ENCODE measurements at places on chromosomes 3 and 15. TPM values are rescaled to one million over a fixed set of nuclear protein-coding genes. Genes with fewer than 3 reads are reported as not detected.

The SNX4 gene
- 21.7 TPM for total RNA-seq

The CAMK1 gene
- total RNA-seq = 27.4 TPM

The ERICH6 gene
- total RNA-seq = not detected

The TNK2 gene
- total RNA-seq = 7.2 TPM

The UBAP1L gene
- 0.89 TPM for total RNA-seq

The GSK3B gene
- total RNA-seq = 30.8 TPM

The ANKUB1 gene
- not detected for total RNA-seq

The TMCO5A gene
- total RNA-seq = not detected

The ASB14 gene
- total RNA-seq = not detected

The LIPC gene
- total RNA-seq = 0.16 TPM

The GOLGA8J gene
- not detected for total RNA-seq

The HGD gene
- 1.6 TPM for total RNA-seq

The CEP19 gene
- total RNA-seq = 0.81 TPM

The ZIC4 gene
- total RNA-seq = not detected

The MUSTN1 gene
- not detected for total RNA-seq

The ZNF774 gene
- 1.5 TPM for total RNA-seq

The TRPM1 gene
- total RNA-seq = not detected

The APPL1 gene
- total RNA-seq = 25.1 TPM

The CCDC33 gene
- not detected for total RNA-seq

The C15orf61 gene
- 6.6 TPM for total RNA-seq

The CPLX3 gene
- total RNA-seq = not detected

The MEIS2 gene
- total RNA-seq = 58.3 TPM

The AADACL2 gene
- not detected for total RNA-seq

The ECE2 gene
- not detected for total RNA-seq

The LNP1 gene
- 0.63 TPM for total RNA-seq

The HRG gene
- not detected for total RNA-seq

The AMOTL2 gene
- 198 TPM for total RNA-seq

The TERC gene
- total RNA-seq = 67.2 TPM

The INKA1 gene
- total RNA-seq = 0.76 TPM

The HRH1 gene
- 35.2 TPM for total RNA-seq

The CLDN1 gene
- total RNA-seq = 84.9 TPM

The GOLGA6A gene
- not detected for total RNA-seq

The SOX14 gene
- not detected for total RNA-seq

The BCHE gene
- 1.1 TPM for total RNA-seq

The CNTN6 gene
- total RNA-seq = 11.8 TPM

The MESD gene
- 15.5 TPM for total RNA-seq

The CHCHD4 gene
- total RNA-seq = 7.7 TPM

The FANCD2OS gene
- not detected for total RNA-seq

The CLDN18 gene
- total RNA-seq = not detected

The CADPS gene
- total RNA-seq = not detected

The EBLN2 gene
- 1.5 TPM for total RNA-seq

The RETNLB gene
- total RNA-seq = not detected

The CCR3 gene
- not detected for total RNA-seq

The MUC4 gene
- total RNA-seq = 0.25 TPM

The KCNMB2 gene
- total RNA-seq = 0.13 TPM

The PP2D1 gene
- not detected for total RNA-seq

The DALRD3 gene
- total RNA-seq = 89.2 TPM

The SPINK8 gene
- not detected for total RNA-seq

The MASP1 gene
- not detected for total RNA-seq

The NR2F2 gene
- total RNA-seq = 88.4 TPM

The LRRN1 gene
- 1.6 TPM for total RNA-seq

The MGA gene
- total RNA-seq = 11.6 TPM

The CALML4 gene
- 0.81 TPM for total RNA-seq

The PRC1 gene
- total RNA-seq = 13.2 TPM
